ENCODE measurements at places on chromosomes 3 and 15. TPM values are rescaled to one million over a fixed set of nuclear protein-coding genes. Genes with fewer than 3 reads are reported as not detected.

The DPPA2 gene
- 10.3 TPM for total RNA-seq

The RETNLB gene
- total RNA-seq = not detected

The SELENOS gene
- total RNA-seq = 52.2 TPM

The ZNF620 gene
- 8.8 TPM for total RNA-seq

The PYDC2 gene
- not detected for total RNA-seq

GRCh38 chr15:77410701-77411618 is 8.9 kb downstream of the PEAK1 start:
- DNase-seq = no peak

- DNase-seq = no peak
Measured at GRCh38 chr15:74396445-74397238, 29.2 kb upstream of the CYP11A1 start.

DNA sequence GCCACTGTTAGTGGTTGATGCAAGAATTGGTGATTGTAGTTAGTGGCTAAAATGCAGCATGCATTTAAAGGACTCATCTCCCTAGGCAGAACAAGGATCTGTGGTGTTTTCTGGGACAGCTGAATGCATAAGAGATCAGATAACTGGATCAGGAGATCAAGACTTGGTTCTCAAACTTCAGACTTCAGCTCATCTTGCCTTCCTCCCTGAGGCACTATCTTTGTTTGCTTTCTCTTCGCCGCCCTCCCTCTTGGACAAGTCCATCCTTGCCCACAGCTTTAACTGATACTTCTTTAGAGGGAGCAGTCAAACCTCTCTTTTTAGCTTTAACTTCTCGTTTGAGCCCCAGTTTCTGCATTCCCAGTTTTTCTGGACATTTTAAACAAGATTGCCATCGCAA is 195.4 kb upstream of the TPRG1 start:
- no peak for DNase-seq

DNA sequence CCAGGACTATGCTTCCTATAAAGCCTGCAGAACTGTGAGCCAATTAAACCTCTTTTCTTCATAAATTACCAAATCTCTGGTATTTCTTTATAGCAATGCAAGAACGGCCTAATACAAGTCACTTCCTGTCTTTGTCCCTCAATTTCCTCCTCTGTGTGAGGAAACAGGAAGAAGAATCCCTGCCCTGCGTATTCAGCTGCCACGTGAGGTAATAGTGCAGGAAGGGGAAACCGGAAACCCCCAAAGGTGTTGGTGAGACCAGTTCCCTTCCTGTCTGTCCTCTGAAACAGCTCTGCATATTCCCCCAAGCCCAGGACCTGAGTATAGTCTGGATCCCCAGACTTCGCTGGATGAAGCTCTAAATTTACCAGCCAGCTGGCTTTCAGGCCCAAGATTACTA is 18.1 kb upstream of the PTPN23 start:
- no peak for DNase-seq

DNA sequence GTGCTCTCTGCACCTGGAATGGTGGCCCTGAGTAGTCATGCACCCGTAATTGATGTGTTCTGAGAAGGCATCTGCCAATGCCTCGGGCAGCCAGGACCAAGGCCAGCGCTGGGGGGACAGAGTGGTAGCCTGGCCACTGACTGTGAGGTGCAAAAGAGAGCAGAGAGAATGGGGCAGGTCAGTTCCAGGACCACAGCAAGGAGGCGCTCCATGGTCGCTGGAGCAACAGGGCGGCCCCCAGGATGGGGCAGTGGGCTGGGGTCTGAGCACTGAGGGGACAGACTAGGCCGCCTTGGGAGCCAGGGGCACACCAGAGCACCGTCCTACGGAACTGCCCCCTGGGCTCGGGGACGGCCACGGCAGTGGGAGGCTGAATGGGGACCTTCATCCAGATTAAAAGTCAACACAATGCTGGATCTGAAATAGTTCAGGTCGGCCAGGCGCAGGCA is 48.3 kb upstream of the IQSEC1 start:
- no peak for DNase-seq

DNA sequence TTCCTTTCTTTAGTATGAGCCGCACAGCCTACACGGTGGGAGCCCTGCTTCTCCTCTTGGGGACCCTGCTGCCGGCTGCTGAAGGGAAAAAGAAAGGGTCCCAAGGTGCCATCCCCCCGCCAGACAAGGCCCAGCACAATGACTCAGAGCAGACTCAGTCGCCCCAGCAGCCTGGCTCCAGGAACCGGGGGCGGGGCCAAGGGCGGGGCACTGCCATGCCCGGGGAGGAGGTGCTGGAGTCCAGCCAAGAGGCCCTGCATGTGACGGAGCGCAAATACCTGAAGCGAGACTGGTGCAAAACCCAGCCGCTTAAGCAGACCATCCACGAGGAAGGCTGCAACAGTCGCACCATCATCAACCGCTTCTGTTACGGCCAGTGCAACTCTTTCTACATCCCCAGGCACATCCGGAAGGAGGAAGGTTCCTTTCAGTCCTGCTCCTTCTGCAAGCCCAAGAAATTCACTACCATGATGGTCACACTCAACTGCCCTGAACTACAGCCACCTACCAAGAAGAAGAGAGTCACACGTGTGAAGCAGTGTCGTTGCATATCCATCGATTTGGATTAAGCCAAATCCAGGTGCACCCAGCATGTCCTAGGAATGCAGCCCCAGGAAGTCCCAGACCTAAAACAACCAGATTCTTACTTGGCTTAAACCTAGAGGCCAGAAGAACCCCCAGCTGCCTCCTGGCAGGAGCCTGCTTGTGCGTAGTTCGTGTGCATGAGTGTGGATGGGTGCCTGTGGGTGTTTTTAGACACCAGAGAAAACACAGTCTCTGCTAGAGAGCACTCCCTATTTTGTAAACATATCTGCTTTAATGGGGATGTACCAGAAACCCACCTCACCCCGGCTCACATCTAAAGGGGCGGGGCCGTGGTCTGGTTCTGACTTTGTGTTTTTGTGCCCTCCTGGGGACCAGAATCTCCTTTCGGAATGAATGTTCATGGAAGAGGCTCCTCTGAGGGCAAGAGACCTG is 13.2 kb downstream of the GREM1 start:
- DNase-seq = peak; percentile 89

- no peak for DNase-seq
Measured at GRCh38 chr3:168497741-168498140, 402.0 kb upstream of the GOLIM4 start.

- DNase-seq = no peak
Measured at GRCh38 chr3:58429657-58430056, 4.0 kb downstream of the PDHB start.

DNA sequence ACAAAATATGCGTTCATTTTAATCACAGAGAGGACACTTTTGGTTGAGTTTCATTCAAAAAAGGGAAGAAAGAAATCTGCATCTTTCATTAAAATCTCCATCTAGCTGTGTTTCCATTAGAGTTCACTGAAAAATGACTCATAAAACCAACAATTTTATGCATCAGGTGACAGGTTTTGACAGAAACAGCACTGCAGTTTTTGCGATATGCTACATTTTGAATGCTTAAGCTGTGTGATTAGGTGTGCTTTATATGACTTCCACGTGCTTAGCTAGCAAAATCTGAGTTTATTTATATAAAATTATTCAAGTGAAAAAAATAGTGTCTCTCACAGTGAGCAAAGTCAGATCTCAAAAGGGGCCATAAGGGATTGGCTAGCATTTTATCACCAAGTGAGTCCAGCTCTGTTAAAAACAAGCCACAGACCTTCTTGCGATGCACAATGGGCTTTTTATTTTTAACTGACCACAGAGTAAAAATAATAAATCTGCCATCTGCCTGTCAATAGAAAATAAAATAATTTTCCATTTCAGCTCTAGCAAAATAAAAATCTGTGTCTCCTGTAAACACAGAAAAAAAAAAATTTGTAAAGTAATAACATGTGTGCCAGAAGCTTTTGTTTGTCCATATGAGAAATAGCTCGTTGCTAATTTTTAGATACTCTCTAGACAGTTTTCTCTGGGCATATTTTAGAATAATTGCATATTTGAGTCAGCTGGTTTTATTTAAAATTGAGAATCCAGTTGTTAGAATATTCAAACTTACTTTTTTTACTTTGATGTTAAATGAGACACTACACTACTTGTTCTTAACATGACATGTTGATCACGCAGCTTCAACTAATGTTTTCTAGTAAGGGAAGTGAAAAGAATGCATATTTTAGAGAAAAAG is 409.8 kb downstream of the ROBO2 start:
- DNase-seq = no peak

GRCh38 chr3:183904833-183905780 is 20.4 kb upstream of the PARL start:
- DNase-seq = no peak

GRCh38 chr15:72113347-72114031 is 4.5 kb downstream of the MYO9A start:
- DNase-seq = no peak

DNA sequence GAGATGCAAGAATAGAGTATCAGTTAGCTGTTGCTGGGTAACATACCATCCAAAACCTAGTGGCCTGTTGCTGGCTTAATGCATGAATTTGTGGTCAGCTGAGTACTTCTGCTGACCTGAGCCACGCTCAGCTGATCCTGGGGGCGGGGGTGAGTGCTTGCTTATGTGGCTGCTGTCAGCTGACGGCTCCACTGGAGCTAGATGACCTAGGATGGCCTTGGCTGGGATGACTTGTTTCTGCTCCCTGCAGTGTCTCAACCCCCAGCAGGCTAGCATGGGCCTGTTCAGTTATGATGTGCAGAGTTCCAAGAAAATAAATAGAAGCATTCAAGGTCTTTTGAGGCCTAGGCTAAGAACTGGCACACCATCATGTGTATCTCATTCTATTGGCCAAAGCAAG is 63.9 kb downstream of the FBLN2 start:
- DNase-seq = no peak

DNA sequence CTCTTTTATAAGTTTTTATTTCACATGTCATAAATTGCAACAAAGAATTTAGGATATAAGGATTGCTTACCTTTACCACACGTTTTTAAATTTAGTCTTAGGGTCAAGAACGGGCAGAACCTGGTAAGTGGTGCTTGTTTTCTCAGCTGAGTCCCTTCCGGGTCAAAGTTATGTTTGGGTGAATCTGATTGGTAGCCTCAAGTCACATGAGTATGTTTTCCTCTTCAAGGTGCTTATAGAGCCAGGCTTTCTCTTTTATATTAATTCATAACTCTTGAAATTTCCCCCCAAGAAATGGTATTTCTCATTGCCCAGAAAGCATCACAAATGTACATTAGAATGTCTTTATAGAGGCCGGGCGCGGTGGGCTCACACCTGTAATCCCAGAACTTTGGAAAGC is 415.7 kb upstream of the ROBO2 start:
- no peak for DNase-seq

- DNase-seq = no peak
Measured at GRCh38 chr3:125512135-125512920, 7.7 kb downstream of the SNX4 start.

DNA sequence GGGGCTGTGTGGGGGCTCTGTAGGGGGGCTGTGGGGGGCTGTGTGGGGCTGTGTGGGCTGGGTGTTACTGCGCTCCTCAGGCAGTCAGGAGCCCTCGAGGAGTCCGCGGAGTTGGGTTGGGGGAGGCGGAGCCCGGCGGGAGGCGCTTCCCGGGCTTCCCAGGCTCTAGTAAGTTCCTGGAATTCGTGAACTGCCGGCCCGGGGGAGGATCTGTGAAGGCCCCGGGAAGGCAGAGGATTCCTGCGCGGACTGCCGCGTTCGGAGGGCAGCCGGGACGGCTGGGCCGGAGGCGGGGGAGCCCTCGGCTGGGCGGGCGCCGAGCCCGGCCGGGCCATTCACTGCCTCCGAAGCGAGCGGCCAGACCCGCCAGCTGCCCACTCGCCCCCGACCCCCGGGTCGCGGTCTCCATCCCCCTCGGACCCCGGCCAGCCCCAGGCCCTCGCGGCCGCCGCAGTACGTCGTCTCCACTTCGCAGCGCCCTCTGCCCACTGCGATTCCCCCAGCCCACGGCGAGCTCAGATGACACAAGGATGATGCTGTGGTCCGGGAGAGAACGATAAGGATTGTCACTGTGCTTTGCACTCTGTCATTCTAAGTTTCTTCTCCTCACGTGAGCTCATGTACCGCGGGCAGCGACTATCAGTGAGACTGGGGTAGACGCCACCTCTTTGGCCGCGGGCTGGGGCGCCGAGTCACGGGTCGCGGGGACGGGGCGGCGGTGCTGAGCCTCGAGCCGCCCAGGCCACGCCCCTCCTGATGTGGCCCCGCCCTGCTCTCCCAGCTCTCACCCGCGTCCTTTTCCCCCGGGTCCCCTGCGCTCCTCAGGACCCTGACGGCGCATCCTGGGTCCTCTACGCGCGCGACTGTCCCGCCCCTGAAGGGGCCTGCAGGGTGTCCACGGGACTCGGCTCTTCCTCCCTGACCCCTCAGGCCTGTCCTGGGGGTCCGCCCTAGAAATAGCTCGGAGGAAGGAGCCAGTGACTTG is 65.3 kb downstream of the KLF13 start:
- peak; percentile 92 for DNase-seq

DNA sequence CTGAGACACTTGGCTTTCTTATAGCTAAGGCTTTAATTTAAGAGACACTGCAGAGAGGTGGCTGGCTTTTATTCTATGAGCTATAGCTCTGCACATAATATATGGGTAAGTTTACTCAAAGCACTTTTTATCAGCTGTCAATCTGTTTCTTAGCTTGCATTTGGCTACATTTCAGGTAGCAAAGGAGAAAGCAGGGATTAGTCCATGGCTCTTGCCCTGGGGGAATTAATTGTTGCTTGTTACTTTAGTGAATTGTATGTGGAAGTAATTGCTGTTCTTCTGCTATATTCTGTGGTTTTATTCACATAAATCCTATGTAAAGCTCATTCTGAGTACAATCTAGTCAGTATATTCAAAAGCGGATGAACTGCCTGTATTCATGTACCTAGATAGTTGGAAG is 14.4 kb upstream of the CCDC39 start:
- DNase-seq = no peak

DNA sequence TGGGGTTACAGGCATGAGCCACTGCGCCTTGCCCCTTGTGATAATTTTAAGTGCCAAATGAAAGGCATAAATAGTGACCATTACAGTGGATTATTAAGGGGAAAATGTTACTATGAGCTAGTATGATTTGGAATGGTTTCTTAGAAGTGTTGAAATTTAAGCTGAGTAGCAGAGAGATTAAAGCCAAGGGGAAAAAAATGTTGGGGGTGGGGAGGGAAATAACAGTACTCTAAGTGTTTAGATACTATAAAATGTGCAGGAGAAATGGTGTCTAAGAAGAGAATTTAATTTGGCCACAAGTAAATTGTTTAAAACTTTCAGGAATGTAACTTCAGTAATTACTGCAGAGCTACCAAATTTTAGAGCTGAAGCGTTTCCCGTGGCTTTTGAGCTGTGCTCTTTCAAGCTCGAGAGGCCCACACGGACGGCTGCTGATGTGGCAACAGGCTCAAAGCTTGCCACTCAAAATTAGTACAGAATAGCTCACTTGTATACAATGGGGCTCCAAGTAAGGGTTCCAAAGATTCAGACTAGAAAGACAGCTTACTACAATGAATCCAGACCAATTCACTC is 23.9 kb upstream of the SLC12A8 start:
- DNase-seq = no peak

All from H7 (cell line).